Temporal lobe (tissue), 4 donors: ENCODE measurements at places on chromosomes 1 and 21. TPM values are rescaled to one million over a fixed set of nuclear protein-coding genes. Genes with fewer than 3 reads are reported as not detected.

Gene KRTAP19-1
- total RNA-seq, result not detected

Gene PRDM15
- total RNA-seq, result 5.7 TPM

Gene CCNL2
- 86.1 TPM for total RNA-seq

Gene HCN3
- 15.0 TPM for total RNA-seq

Gene MAB21L3
- total RNA-seq, result under 0.01 TPM

Gene GOLT1A
- 0.25 TPM for total RNA-seq

Gene PRKACB
- 643 TPM for total RNA-seq

Gene PTGFR
- 4.9 TPM for total RNA-seq

Gene HAO2
- total RNA-seq, result not detected
